BJ (cell line): ENCODE measurements at places on chromosomes 5 and 9.

DNA sequence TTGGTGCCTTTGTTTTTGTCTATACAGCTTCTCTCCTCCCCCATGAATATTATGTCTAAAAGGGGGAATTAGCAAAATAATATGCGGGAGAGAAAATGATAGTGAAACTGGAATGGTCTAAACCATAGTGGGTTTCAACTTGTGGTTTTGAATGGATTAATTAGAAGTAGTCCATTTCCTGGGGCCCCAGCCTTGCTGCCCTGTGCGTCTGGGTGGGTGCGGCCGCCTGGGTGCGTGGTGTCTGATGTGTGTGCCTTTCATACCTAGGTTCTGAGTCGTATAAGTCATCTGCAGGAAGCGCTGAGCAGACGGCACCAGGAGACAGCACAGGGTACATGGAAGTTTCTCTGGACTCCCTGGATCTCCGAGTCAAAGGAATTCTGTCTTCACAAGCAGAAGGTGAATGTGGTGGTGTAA, 120.0 kb upstream of the CACNA1B start:
- peak; percentile 35 for DNase-seq

DNA sequence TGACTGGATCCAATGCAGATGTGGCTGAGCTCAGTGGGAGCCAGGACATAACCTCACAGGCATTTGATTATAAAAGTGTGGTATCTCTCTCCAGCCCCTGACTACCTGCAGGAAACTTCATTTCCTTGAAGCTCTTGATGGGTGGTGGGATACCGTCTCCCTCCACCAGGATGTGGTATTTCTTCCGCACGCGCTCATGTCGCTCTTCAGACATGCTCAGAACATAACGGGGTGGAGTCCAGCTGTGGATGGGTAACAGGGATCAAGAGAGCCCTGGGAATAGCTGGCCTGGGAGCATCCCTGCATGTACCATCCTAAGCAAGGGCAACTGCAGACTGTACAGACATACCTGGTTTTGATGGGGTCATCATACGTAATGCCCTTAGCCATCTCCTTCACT, 1.2 kb downstream of the DDX41 start:
- no peak for DNase-seq

GRCh38 chr9:15468145-15468544, 42.6 kb downstream of the PSIP1 start:
- no peak for DNase-seq

DNA sequence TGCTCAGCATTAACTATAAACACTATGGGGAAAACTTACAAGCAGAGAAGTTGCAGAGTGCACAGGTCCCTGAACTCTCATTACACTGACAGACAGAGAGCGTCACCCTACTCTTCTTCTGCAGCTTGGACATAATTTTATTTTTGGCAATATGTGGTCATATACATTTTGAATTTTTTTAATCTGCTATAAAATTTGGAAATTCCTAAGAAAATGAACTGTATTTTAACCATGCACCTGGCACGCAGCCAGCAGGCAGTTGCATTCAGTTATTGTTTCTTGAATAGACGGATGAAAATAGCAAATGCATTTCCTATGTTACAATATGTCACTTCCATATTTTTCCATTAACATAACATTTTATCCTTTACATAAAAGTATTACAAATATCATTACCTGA, 100.2 kb downstream of the SLC25A46 start:
- DNase-seq: no peak

- peak; percentile 22 for DNase-seq
These were observed 929 bp downstream of the SH3PXD2B start for GRCh38 chr5:172453206-172453985.

- DNase-seq: no peak
These were observed 59.9 kb downstream of the VAV2 start for GRCh38 chr9:133932181-133932580.

DNA sequence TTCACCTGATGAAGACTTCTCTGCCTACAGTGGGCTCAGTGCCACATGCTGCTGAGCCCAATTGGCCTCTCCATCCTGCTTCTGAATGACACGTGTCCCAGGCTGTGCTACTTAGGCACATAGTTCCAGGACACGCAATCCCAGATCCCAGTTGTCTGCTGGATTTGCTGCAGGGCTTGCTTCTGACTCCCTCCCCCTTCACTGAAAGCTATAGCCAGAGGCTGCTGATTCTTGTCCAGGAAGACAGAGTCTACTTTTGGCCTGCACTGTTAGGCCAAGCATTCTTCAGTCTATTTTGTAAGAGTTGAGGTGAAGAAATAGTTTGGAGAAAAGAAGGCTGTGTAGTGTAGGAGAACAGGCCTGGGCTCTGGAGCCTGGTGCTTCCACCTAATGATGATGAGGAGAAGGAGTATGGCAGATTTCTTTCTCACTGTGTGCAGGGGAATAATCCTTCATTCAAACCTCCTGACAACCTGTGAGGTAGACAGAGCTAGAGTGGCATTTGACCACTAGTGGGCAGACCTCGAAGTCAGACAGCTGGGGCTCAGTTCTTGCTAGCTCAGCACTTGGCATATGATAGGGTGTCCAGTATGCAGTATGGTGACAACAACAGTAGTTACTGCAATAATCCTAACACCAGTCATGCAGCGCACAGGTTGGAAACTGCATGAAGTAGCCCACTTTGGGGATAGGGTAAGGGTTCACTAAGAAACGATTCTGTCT, 19.5 kb upstream of the ASPN start:
- DNase-seq: no peak

DNA sequence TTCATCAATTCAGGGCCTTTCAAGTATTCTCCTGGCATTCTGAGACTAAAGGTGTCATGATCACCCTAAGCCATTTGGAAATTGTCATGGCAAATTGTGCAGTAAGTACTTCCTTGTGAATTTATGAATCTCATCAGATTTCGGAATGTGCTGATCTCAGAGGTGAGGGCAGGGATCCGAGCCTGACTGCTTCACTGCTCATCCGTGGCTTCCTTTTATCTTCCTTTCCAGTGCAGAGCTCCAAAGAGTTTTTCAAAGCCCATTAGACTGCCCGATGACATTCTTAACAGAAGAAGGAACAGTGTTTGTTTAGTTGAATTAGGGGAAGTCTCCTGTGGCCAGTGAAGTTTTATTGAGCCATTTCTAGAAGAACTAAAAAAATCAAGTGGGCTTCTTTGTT, 182.8 kb upstream of the GDNF start:
- no peak for DNase-seq

GRCh38 chr9:116286297-116286696, 132.7 kb downstream of the PAPPA start:
- DNase-seq: no peak

- DNase-seq: no peak
These were observed 131.9 kb downstream of the MRPL36 start for GRCh38 chr5:1667648-1668140.

GRCh38 chr5:178590141-178590923, at the start of gene COL23A1:
COL23A1 (minus strand) TSS chr5:178590393.
- DNase-seq: no peak

DNA sequence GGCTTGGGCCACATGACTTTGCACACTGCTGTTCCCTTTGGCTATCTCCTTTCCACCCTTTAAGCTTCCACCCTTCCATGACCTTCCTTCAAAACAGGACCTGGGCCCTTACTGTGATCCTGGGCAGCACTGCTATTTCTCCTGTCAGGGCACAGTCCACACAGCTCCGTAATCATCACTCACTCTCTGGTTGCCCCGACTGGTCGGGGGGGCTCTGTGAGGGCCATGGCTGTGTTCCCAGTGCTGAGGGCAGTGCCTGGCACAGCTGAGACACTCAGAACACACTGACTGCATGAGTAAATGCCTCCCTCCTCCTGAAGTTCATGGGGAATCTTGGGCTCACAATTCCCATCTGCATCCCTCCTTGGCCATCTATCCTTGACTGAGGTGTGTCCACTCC, 12.2 kb downstream of the TRAF1 start:
- no peak for DNase-seq

DNA sequence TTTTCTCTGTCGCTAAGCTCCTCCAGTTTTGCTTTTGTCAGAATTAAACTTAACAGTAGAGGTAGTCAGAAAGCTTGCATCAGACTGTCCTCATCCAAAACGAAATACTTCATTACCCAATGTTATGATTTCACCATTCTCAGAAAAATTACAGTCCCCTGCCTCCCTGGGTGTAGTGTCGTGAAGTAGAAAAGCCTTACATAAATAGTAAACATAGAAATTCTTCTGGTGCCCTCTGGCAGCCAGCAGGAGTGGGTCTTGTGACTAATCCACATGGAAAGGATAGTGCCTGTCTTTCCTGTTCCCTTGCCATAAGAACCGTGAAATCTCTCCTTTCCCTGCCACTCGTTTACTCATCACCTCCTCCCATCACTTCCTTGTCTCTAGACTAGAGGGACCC, 230.6 kb downstream of the GNA14 start:
- DNase-seq: peak; percentile 55

DNA sequence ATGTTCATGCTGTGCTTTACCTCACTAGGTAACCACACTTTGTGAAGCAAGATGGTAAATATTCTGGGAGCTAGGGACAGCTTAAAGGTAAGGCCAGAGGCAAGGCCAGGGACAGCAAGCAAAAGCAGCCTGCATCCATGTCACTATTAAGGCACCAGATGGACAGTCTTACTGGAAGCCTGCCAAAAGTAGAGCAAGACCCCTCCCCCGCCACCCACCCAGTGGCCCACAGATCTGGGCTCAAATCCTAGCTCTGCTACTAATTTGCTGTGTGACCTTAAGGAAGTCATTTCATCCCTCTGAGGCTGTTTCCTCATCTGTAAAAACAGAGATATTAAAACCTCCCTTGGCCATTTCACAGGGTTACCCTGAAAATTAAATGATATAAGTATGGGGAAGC, 13.2 kb upstream of the ERMP1 start:
- DNase-seq: no peak

GRCh38 chr5:143261748-143262392, 141.6 kb downstream of the NR3C1 start:
- DNase-seq: no peak

GRCh38 chr5:2007496-2007877, 124.8 kb upstream of the IRX4 start:
- DNase-seq: no peak

GRCh38 chr5:9428272-9428671, 117.6 kb downstream of the SEMA5A start:
- DNase-seq: no peak

GRCh38 chr9:91661451-91661850, 237.8 kb upstream of the NFIL3 start:
- DNase-seq: no peak

DNA sequence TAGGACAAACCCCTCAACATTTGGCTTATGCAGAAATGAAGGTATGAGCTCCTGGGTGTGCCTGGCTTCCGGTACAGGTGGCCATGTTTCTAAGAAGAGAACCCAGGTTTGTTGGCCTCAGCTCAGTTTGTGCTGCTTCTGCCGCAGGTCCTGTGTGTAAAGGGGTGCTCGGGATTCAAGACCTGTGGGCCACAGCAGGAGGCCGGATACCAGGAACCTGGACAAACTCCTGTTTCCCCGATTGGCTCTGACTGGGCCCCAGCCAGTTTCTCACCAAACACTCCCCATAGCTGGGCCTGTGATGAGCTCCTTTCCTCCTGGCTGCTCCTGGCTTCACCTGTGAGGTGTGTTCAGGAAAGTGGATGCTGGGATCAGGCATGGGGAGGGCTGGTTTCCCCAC, 271.2 kb upstream of the IRX2 start:
- DNase-seq: no peak

DNA sequence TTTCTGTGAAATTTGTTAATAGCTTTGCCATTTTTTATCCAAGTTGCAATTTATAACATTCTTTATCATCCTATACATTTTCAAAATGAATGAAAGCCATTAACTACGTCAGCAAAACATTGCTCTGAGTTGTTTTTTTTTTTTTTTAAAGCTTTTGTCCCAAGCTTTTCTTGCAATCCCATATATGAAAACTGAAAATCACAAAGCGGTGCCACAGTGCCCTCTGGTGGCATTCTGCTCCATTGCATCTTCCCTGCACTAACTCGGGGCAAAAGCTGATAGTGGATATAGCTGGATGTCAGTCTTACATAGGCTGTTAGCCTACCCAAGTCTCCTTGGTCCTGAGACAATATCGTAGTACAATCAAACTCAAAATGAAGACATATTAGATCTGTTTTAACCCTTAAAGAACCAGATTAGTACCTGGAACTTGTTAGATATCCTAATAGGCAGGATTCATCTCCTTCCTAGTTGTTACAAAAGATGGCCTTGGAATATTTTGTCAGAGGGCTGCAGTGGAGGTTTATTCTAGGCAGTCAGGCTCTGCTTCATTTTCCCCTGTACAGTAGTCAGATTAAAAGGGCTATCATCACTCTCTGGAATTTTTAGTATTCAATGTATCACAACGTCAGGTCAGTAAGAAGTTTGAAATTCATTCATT, 669.9 kb downstream of the PTPRD start:
- peak; percentile 4 for DNase-seq

- no peak for DNase-seq
These were observed 12.0 kb upstream of the SVEP1 start for GRCh38 chr9:110591526-110591925.

DNA sequence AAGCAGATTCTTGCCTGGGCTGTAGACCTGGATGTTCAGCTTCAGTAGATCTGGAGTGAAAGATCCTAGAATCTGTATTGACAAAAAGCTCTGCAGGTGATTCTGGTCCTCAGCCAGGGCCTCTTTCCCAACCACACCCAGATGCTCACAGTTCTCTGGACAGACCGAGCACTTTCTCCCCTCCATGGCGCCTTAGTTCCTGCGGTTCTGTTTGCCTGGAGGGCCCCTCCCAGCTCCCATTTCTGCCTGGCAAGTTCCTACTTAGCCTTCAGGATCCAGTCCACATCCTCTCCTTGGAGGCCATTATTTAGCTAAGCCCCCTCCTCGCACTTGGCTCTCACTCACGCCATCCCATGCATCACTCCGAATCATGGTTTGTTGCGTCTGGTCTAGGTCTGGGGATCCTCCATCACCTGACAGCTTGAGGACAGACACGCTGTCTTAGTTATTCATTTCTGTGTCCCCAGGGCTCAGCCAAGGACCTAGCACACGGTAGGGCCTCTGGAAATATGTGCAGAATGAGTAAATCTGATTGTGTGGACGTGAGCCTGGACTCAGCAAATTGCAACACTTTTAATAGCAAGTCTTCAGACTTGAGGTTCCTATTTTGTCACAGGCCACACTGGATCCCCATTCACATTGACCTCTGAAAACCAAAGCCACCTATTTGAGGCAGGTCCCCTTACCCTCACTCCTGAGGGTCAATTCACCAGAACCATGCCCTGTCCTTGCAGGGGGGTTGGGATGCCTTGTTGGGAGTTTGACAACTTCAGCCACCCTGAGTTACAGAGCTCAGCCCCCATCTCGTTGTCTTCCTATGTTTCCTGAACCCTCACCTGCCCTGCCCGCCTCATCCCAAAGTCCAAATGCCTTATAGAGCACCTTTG, 50.7 kb downstream of the COL15A1 start:
- DNase-seq: no peak

DNA sequence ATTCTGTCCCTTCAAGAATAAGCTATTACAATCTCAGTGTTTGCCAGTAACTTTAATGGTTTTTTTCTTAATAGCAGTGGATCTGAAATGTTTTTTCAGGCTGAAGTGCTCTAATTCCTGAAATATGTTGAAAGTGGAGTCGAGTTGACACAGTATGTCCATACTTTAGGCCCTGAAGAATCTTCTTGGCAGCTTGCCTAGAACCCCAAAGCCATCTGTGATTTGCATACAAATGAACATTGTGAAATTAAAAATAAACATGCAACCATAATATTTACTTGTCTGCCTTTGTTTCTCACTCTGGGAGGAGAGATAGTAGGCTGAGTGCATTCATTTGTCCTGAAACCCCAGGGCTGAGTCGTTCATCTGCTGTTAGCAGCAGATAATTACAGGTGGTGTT, 152.7 kb downstream of the ADCY2 start:
- no peak for DNase-seq
